ENCODE measurements at places on chromosomes 16 and 17.

GRCh38 chr16:29868396-29869009 lies 5.5 kb upstream of the CDIPT start:
- DNase-seq: no peak

GRCh38 chr17:69042308-69042707 lies 18.4 kb downstream of the ABCA9 start:
- no peak for DNase-seq

GRCh38 chr17:50027172-50027880 lies 28.6 kb upstream of the ITGA3 start:
- DNase-seq: no peak

DNA sequence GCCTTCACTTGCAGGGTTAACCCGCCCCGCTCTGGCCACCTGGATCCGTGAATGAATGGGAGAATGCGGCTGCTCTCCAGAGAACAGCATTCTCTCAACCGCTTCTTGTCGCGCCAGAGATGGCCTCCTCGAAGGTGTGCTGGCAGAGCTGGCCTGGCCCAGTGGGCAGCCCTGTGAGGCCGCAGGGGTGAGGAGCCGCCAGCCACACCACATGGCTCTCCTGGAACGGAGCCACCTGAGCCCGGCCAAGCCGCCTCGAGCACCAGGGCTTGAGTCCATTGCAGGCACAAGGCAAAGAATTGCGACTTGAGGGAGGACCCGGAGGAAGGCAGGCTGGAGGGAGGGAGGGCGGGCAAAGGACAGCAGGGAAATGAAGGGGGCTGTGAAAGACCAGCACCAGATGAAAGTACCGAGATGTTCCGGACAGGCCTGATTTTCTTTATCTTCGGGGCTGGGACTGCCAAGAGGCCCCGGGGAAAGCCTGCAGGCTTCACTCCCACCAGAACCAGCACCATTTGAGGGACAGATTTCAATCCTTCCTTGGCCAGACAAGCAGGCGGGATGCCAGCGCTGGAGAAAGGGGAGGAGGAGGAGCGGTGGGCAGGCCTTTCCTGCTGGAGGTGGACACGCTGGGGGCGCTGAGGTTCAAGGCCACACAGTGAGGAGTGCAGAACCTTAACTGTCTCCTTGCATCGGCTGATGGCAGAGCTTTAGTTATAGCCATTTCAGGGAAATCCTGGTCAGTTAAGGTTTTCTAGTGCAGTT lies 69.4 kb downstream of the MRC2 start:
- no peak for DNase-seq

- peak; percentile 78 for DNase-seq
Measured at GRCh38 chr16:66406534-66407221, 20.4 kb upstream of the BEAN1 start.

GRCh38 chr17:67238991-67239390 lies 6.0 kb downstream of the HELZ start:
- DNase-seq: no peak

DNA sequence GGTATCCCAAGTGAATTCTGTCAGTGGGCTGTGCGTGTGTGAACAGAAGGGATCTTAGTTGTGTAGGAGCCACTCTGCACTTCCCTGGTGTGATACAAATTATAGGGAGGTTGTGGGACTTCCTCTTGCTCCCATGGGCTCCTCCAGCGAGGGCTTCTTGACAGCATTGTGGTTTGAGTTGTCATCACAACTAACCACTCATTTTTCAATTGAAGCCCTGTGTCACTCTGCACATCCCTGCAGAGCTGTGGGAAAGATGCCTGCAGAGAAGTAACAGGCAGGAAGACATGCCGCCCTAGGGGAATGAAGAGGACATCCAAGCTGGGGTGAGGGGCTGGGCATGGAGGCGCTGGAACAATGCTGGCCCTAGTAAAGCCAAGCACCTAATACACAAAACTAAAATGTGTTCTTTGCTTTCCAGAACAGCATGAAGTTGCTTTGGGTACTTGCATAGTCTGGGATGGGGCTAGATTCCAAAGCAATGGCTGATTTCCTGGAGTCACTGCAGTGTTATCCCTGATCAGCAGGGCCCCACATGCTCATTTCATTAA lies 692.5 kb downstream of the TOX3 start:
- no peak for DNase-seq

DNA sequence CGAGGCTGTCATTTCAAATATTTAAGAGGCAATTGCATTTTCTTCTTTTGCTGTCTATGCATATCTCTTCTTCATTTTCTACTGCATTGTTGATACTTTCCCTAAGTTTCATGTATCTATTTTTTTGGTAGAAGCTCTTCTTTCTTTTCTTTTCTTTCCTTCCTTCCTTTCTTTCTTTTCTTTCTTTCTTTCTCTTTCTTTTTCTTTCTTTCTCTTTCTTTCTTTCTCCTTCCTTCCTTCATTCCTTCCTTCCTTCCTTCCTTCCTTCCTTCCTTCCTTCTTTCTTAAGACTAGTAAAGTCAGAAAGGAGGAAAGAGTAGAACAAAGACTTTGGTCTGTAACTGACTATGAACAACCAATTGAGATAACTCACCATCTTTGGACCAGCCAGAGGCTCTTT lies 33.9 kb downstream of the MRC2 start:
- DNase-seq: no peak

DNA sequence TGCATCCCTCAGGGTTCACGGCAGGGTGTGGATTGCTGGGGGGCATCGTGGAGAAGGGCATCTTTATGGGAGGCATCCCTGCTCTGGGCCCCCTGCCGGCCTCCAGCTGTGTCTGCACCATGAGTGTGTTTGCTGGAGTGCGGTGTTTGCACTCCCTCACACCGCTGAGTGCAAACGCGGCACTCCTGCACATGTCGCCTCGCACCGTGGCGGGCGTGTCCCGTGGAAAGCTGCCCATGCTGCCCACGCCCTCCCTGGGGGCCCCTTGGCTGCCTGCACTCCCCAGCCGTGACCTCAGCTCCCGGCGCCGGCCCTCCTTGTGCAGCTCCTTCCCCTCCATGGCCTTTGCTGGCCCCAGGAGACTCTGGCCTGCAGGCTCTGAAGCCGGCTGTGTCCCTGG lies 74.6 kb upstream of the ZNF750 start:
- DNase-seq: no peak

DNA sequence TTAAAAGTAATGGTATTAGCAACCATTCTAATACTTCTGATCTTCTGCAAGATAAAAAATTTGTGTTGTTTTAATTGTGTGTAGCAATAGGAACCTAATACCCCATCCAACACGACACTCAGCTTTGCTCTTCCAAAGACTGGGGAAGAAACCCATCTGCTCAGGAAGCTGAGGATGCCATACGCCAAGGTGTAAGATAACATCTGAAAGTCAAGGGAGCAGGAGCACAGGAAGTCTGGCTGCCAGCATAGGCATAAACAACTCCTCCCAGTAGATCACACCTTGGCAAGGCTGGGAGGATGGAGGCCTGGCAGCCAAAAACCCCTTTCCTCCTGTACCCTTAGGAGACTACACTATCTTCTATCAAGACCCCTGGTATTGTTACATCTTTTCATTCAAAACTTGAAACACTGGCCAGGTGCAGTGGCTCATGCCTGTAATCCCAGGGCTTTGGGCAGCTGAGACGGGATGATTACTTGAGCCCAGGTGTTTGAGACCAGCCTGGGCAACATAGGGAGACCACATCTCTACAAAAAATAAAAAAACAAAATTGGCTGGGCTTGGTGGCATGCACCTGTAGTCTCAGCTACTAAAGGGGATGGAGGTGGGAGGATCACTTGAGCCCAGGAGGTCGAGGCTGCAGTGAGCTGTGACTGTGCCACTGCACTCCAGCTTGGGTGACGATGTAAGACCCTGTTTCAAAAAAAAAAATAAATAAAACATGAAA lies 5.7 kb upstream of the SPHK1 start:
- no peak for DNase-seq

GRCh38 chr16:87918338-87918737 lies 18.0 kb downstream of the CA5A start:
- no peak for DNase-seq

GRCh38 chr16:50161950-50162349 lies 8.8 kb downstream of the TENT4B start:
- DNase-seq: no peak

GRCh38 chr17:13230350-13231264 lies 212.8 kb upstream of the ELAC2 start:
- no peak for DNase-seq

DNA sequence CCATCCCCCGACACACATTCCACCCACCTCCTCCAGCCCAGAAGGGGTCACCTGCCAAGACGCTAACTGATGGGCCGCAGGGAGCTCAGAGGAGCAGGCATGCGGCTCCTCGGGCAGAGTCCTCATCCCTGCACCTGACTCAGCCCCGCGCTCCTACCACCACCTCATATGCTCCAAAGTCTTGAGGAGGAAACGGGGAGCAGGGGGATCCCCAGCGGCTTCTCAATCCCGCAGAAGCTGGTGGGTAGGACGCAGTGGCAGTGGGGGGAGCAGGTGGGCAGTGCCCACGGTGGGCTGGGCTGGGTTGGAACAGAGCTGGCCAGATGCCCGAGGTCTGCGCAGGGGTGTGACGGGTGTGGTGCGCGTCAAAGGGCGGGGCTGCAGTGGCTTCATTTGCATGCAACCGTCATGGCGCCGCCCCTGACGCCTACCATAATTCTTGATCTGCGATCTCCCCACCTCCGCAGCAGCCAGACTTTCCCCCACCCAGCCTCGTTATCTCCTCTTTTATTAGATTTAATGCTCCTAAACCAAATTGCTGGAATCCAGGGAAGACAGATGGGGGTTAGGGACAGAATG lies 39.0 kb upstream of the EMP2 start:
- DNase-seq: no peak

GRCh38 chr16:23679986-23680336 lies 1.3 kb downstream of the PLK1 start:
- DNase-seq: no peak

- no peak for DNase-seq
Measured at GRCh38 chr17:43418441-43419374, 19.9 kb downstream of the ARL4D start.

DNA sequence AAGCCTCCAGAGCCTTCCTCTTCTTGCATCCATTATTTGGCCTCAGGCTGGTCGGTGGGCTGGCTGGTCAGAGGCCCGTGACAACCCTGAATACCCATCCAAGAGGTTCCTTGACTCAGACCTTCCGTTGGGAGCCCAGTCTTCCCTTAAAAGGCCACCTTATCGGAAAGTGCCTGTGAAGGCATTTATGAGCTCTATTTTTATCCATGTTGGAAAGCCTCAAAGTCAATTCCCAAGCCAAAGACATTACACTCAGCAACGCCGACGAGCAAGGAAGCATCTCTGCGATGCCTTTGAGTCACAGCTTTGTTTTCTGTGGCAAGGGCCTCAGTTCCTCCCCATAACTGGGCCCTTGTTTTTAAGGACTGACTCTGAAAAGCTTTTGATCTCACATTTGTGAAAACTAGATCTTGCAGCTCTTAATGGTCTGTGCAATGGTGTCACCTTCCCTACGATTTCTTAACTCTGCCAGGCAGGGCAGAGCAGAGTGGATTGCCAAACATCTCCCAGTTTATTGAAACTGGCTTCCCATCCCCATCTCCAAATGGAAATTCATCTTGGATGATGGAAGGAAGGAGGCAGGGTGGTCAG lies 13.3 kb upstream of the SPOP start:
- DNase-seq: no peak

DNA sequence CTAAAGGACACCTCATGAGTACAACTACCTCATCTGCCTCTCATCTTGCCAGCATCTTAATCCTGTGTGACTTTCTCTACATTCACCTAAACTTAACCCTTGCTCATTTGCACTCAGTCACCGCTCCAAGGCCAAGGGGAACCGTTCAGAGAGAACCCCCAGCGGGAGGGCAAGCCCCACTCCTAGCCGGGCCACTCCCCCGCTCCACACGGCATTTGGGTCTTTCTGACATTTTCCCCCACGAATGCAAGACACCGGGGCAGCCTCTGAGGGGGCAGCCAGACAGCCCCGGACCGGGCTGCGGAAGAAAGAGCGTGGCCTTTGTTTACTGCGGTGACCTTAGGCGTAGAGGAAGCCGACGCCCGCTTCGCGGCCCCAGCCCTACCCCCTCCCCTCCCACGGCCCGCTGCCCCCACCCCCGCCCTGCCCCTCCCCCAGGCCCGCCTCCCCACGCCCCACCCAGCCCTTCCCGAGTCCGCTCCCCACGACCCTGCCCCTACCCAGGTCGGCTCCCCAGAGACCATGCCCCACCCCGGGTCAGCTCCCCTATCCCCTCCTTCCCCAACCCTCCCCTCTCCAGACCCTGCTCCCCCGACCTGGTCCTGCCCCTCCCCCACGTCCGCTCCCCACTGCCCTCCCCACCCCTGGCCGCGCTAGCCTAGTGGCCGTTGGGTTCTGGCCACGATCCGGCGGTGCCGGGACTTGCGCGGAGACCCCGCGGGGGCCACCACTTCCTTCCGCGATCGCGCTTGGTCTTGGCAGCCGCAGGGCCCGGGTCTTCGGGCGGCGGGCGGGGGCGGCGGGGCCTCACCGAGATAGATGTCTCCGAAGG lies 789 bp downstream of the CSNK1D start:
- no peak for DNase-seq

DNA sequence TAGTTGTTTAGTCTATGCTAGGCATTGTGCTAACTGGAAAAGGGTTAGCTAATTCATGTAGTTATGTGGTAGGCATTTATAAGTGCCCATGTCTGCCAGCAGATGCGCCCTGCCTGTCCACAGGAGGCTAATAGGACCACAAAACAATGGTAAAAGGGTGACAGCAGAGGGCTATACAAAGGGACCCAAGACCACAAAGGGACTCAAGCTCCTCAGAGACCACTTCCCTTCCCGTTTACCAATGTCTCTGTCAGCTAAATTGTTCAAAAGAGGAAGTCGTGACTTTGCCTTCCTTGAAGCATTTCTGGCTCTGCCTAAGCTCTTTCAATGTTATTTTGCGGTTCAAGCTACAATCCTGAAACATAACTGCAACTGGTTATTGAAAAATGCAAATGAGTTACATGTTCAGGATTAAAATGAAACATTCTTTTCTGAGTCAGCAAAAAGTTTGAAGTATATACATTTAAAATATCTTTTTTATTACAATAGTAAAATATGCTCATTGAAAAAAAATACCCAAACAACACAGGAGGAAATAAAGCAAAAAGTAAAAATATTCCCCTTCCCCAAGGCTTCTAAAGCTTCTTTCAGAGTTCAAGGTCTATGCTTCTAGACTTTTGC lies 149.2 kb downstream of the MAF start:
- no peak for DNase-seq

GRCh38 chr16:88007321-88007731 lies 56.1 kb downstream of the BANP start:
- no peak for DNase-seq

All from stimulated activated CD8-positive, alpha-beta memory T cell treated with anti-CD3 and anti-CD28 coated beads, Interleukin-2, amount 100 ng/mL, for 1 hour (primary cell).